ENCODE measurements at places on chromosomes 2 and 18.

- DNase-seq, result no peak
Observed at GRCh38 chr2:44453259-44453658, 91.5 kb downstream of the CAMKMT start.

- no peak for DNase-seq
Observed at GRCh38 chr18:23521907-23522306, 18.6 kb downstream of the RMC1 start.

DNA sequence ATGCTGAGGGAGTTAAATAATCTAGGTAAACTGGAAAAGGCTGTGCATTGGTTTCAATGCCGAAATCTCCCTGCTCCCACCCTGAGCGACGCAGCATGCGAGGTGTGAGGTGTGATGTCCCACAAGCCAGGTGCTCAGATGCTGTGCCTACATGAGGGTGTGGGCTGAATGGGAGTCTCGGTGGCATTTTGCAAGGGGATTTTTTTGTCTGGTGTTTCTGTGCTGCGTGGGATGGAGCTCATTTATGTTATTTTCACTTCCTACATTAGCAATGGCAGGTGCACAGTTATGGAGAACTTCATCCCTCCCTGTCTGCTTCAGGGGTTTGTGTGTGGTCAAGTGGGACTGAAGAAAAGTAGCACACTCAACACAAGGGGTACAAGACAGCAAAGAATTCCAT is 110.2 kb upstream of the CCDC68 start:
- no peak for DNase-seq

DNA sequence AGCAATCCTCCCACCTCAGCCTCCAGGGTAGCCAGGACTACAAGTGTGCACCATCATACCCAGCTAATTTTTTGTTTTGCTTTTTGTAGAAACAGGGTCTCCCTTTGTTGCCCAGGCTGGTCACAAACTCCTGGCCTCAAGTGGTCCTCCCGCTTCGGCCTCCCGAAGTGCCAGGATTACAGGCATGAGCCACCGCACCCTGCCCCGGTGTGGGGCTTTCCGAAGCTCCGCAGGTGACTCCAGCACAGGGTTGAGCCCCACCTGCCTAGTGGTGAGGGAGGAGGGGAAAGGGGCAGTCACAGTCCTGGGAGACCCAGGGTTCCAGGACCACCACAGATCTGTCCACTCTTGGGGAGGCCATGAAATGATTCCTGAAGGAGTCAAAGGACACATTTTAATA is 5.2 kb downstream of the PRLH start:
- peak; percentile 45 for DNase-seq

DNA sequence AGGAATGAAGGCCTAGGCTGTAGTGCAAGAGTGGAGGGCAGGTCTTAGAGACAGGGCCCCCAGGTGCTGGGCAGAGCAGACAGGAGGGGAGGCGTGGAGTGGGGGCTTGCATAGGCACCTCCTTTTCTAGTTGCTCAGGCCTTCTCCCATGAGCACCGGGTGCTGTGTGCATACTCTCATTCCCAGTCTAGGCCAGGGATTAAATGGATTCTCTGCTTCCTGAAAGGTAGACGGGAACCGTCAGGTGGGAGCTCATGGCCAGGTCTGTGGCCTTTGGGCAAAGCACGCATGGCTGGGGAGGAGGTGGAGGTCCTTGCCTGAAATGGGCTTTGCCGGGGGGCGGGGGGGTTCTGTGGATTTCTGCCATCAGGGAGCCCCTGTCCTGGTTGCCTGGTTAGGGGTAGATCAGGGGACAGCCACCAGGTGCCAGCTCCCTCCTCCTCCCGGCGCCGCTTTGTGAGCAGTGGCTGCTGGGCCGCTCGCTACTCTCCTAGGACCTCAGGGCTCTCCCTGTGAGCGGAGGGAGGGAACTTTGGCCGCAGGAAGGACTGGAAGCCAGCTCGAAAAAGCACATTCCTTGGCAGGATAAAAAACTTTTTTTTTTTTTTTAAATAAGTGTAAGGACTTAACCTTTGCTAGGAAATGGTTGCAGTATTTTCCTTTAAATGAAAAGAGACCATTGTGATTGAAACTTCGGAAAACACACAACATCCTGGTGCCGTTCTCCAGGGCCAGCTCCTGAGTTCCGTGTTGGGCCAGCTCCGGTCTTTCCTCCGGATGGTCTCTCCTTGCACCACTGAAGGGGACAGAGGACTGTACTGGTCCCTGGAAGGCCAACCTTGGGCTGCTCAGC is 82.8 kb upstream of the HAAO start:
- peak; percentile 88 for DNase-seq

DNA sequence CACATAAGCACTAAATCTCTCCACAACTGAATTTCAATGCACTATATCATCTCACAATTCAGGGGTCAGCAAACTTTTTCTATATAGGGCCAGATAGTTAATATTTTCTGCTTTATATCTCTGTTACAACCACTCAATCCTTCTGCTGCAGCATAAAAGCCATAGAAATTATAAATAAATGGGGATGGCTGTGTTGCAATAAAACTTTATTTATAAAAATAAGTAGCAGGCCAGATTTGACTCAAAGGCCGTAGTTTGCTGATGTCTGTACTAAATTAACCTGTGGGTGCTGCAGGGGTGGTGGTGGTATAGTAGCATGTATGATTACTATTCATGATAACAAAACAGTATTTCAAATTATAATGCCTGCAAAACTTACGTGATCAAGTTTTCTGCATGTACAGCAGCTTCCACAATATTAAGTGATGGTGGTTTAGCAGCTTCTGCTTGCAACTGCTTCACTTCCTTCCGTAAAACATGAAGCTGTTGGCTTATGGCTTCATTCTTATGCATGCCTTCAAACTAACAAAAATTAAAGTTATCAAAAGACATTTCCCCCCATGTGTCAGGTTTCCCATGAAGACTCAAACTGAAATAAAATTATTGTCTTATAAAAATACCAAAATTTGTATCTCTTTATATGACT is 64.1 kb downstream of the SIGLEC15 start:
- no peak for DNase-seq

DNA sequence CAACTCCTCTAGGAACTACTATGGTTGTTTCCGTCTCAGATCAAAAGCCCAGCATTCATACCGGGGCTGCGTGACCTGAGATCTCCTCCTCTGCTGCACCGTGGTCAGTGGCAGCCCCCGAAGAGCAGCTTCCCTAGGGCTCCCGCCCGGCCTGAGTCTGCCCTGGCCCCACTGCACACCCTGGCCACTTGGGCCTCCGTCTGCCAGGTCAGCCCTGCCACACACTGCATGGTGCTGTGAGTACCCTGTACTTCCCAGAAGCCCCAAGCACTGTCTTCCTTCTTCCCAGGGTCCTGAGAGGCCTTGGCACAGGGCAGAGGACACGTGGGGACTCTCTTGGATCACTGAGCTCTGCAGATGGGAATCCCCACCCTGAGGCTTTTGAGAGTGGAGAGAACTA is 81.5 kb upstream of the GPC1 start:
- DNase-seq, result peak; percentile 51

- no peak for DNase-seq
Observed at GRCh38 chr2:51031021-51031780, 731 bp downstream of the NRXN1 start.

GRCh38 chr2:240159251-240159839 is 18.9 kb upstream of the OTOS start:
- peak; percentile 69 for DNase-seq

- no peak for DNase-seq
Observed at GRCh38 chr2:226031647-226032501, 632.4 kb downstream of the NYAP2 start.

DNA sequence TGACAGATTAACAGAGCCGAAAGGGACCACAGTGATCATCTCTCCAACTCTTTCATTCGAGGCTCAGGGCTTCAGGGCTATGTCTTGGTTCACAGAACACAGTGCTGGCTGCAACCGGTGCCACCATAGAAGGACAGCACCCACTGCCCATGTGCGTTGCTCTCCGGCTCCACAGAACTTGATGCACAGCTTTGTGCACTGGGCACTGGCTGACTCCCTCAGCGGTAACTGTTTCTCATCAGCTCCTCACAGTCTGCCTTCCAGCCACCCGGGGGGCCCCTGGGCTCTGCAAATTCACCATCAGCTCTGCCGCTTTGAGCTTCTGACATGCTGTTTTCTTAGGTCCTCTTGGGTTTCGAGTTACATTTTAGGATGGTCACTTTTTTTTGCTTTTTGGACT is 124.3 kb upstream of the RAB12 start:
- no peak for DNase-seq

GRCh38 chr2:55733335-55733734 is 39.7 kb upstream of the PNPT1 start:
- DNase-seq, result no peak

GRCh38 chr2:2061091-2061696 is 269.9 kb downstream of the MYT1L start:
- no peak for DNase-seq

DNA sequence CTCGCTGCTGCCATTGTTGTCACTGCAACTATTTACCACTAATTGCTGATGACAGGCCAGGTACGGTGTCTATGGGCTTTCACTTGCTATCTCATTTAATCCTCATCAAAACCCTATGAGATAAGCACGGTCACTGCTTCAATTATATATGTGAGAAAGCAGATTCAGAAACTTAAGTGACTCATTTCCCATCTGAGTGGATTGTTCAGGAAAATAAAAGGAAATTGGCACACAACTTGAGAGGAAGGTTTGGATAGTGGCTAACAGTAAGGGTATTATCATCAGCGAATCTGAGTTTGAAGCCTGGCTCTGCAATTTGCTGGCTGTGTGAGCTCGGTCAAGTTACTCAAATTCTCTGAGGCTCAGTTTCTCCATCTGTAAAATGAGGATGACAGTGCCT is 196.0 kb downstream of the KCNS3 start:
- no peak for DNase-seq

DNA sequence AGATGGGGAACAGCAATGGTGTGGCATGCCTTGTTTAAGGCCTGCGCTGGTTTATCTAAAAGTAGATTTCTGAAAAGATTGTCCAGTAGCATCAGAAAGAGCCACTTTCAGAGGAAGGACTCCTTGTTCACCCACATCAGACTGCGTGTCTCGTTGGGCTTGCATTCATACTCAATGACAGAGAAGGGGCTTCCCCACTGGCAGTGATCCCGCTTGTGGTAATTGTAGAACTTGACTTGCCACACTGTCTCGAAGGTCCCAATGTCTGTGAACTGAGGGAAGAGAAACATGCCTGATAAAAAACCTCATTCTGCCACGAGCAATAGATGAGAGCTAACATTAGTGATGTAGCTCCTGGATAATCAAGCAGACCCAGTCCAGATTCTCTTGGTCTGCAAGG is 26.0 kb downstream of the CNRIP1 start:
- no peak for DNase-seq

- no peak for DNase-seq
Observed at GRCh38 chr2:212428681-212429478, 109.7 kb downstream of the ERBB4 start.

DNA sequence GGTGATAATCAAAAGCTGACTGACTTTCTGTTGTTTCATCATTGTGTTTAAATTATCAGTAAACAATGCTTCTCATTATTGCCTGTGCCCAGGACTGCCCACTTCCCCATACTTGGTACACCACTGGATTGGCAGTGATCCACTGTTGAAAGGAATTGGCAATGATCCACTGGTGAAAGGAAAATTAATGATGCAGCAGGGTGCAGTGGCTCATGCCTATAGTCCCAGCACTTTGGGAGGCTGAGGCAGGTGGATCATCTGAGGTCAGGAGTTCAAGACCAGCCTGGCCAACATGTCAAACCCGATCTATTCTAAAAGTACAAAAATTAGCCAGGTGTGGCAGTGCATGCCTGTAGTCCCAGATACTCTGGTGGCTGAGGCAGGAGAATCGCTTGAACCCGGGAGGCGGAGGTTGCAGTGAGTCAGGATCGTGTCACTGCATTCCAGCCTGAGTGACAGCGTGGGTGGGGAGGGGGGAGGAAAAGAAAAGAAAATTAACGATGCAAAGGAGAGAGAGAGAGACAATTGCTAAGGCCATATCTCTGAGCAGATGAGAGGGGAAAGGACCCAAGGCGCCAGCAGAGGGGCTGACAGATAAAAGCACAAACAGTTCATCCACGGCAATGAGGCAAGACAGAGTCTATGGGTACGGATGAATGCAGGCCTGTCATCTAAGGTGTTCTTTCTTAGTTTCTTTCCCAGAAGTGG is 10.2 kb upstream of the GTF2A1L start:
- DNase-seq, result no peak

DNA sequence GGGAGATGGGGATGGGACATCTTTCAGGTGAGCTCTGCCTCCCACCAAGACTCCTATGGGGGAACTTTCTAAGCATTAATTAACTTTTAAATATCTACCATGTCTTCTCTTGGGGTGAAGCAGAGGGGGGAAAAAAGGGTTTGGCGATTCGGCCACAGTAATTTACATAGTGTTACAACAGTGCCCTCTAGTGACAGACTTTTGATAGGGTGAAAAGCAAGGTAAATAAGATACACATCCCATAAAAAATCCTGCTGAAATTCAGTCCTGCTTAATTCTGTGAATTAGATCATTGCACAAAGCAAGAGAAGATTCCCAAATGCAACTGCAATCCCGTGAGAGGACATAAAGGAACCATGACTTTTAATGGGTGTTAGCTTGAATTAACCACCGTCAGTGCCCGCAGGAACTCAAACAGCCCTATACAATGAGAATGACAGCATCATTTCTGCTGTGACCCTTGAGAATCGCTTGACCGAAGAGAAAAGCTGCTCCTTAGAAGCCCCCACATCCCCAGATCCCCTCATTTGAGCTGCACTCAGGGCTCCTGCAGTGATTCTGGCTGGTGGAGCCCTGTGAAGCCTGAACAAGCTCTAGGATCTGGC is 32.8 kb downstream of the FAM124B start:
- DNase-seq, result no peak

Measured in posterior vena cava (tissue), 2 donors.